ENCODE measurements at places on chromosomes 16 and 17. TPM values are rescaled to one million over a fixed set of nuclear protein-coding genes. Genes with fewer than 3 reads are reported as not detected.

GRCh38 chr16:71666928-71667707, 41.1 kb downstream of the MARVELD3 start:
- no peak for DNase-seq

- DNase-seq, result no peak
These were observed 35.2 kb downstream of the MBTD1 start for GRCh38 chr17:51224402-51225262.

DNA sequence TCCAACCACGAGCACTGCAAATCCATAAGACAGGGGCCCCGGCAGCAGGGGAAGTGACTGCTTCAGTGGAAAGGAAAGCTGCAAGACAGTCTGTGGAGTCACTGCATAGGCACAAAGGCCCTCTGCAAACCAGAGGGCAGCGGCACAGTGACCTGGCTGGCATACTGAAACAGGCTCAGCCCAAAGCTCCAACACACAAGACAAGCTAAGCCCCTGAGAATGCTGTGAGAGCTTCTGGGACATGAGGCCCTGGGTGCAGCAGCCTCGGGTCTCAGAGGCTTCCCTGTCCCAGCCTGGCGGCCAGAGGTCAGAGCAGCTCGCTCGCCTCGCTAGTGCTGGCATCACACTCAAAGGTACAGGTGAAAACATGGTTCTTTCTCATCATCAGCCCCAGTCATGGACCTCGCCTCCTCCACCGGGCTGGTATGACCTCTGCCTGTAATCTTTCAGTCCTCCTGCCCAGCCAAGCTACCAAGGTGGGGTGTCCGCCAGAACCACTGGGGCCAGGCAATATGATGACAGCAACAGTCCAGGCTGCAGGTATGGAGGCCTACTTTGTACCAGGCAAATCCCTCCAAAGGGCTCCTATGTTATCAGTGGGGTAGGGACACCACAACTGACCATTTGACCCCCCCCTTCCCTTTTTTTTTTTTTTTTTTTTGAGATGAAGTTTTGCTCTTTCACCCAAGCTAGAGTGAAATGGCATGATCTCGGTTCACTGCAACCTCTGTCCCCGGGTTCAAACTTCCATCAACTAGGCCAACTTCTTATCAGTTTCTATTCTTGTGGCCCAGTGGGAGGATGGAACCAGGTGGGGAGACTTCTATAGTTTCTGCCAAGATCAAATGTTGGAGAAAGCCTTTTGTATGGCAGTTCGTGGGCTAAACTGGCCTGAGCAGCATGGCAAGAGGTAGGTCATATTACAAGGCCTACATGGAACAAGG, 19.2 kb downstream of the ST3GAL2 start:
- DNase-seq, result no peak

- DNase-seq, result no peak
These were observed 66.5 kb downstream of the MRM1 start for GRCh38 chr17:36667922-36668321.

GRCh38 chr16:22397464-22397863, 23.0 kb upstream of the CDR2 start:
- DNase-seq, result no peak

DNA sequence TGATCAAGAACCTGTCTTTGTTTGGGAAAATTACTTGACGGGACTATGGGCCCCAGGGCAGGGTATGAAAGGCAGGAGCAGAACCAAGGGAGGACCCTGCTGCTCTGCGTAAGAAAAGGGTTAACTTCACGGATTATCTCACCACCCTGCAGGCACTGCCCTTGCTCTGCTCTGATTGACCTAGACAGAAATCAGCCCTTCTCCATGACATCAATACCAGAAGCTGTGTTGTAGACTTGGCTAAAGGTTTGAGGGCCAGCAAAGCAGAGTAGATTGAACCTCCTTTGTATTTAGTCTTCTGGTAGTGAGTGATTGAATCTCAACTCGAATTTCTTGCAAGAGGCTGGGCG, 52.9 kb upstream of the ETV4 start:
- DNase-seq, result no peak

- DNase-seq, result no peak
These were observed 27.8 kb upstream of the MGAT5B start for GRCh38 chr17:76840443-76840767.

GRCh38 chr17:46841561-46842379, 9.6 kb upstream of the WNT9B start:
- DNase-seq, result no peak

- DNase-seq, result no peak
These were observed 78.1 kb upstream of the CRHR1 start for GRCh38 chr17:45706033-45706432.

- DNase-seq, result no peak
These were observed 993.5 kb downstream of the CDH8 start for GRCh38 chr16:61042737-61043136.

- DNase-seq, result peak; percentile 56
These were observed 37.4 kb downstream of the USP22 start for GRCh38 chr17:21005367-21005766.

- peak; percentile 67 for DNase-seq
These were observed 11.9 kb upstream of the DNASE1 start for GRCh38 chr16:3642397-3643094.

GRCh38 chr16:75385507-75386152, 47.7 kb downstream of the CFDP1 start:
- no peak for DNase-seq

GRCh38 chr16:78489072-78489471, 389.6 kb downstream of the WWOX start:
- no peak for DNase-seq

DNA sequence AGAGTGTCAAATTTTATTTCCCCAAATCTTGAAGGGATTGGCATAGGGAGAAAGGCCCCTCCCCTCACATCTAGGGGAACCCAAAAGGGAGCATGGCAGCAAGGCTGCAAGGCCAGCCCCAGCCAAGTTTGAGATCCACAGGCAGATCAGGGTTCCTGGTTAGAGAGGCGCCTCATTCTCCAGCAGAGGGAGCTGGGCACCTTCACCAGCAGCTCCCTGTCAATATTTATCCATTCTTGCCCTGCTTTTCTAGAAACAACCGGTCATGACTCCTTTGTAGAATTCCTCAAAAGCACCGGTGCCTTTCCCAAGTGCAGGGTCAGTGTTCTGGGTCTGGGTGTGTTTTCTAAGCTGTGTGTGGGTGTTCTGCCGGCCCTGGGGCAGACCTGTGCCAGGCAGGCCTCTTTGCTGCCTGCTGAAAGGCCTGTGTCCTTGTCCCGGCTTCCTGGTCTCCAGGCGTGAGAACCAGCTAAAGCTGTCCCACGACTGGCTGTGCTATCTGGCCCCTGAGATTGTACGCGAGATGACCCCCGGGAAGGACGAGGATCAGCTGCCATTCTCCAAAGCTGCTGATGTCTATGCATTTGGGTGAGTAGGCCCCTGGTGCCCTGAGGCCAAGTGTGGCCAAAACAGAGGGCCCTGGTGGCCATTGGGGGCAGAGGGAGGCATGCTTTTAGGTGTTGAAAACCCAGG, 21.2 kb upstream of the LGALS9 start:
- peak; percentile 74 for DNase-seq

- no peak for DNase-seq
These were observed 2.7 kb downstream of the WWOX start for GRCh38 chr16:78102122-78102660.

Gene CHST5
- polyA plus RNA-seq, result 0.61 TPM

Gene WSCD1
- 2.9 TPM for polyA plus RNA-seq

Gene TRIM37
- 31.0 TPM for polyA plus RNA-seq

Gene HBQ1
- polyA plus RNA-seq, result 0.44 TPM

Gene SCGB1C2
- not detected for polyA plus RNA-seq

Gene CA7
- not detected for polyA plus RNA-seq

Gene CACNG4
- polyA plus RNA-seq, result 0.94 TPM

Gene GP1BA
- not detected for polyA plus RNA-seq

Gene SLC9A5
- 2.8 TPM for polyA plus RNA-seq

Gene LGALS3BP
- polyA plus RNA-seq, result 266 TPM

Gene TBC1D26
- polyA plus RNA-seq, result 0.48 TPM

Gene LITAFD
- polyA plus RNA-seq, result not detected

Gene MYO15A
- polyA plus RNA-seq, result 0.57 TPM
